ENCODE measurements at places on chromosomes 13 and 19.

GRCh38 chr19:55382013-55382412, 2.1 kb downstream of the TMEM238 start:
- no peak for DNase-seq

DNA sequence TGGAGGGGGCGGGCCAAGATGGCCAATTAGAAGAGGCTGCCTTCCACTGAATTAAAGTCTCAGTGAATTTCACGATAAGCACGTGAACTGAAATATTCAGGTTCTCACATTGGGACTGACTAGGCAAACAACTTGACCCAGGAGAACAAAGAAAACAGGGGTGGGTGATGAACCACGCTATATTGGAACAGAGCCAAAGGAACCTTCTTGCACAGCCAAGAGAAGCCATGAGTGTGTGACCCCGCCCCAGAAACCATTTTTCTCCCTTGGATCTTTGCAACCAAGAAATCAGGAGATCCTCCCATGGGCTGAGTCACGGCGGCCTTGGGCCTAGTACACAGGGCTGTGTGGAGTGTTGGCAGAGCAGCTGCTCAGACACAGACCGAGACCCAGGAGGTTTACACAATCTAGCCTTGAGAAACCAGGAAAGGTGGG, 36.8 kb downstream of the ERICH4 start:
- peak; percentile 30 for DNase-seq

GRCh38 chr13:39410964-39411363, 192.0 kb downstream of the LHFPL6 start:
- no peak for DNase-seq

- DNase-seq: peak; percentile 63
These were observed 12.3 kb upstream of the ZNF180 start for GRCh38 chr19:44512326-44513298.

DNA sequence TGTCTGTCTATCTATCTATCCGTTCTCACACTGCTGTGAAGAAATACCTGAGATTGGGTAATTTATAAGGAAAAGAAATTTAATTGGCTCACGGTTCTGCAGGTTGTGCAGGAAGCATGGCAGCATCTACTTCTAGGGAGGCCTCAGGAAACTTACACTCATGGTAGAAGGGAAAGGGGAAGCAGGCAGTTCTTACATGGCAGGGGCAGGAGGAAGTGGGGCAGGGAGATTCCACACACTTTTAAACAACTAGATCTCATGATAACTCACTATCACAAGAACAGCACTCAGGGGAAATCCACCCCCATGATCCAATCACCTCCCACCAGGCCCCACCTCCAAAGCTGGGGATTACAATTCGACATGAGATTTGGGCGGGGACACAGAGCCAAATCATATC, 105.3 kb downstream of the SLC10A2 start:
- DNase-seq: no peak

DNA sequence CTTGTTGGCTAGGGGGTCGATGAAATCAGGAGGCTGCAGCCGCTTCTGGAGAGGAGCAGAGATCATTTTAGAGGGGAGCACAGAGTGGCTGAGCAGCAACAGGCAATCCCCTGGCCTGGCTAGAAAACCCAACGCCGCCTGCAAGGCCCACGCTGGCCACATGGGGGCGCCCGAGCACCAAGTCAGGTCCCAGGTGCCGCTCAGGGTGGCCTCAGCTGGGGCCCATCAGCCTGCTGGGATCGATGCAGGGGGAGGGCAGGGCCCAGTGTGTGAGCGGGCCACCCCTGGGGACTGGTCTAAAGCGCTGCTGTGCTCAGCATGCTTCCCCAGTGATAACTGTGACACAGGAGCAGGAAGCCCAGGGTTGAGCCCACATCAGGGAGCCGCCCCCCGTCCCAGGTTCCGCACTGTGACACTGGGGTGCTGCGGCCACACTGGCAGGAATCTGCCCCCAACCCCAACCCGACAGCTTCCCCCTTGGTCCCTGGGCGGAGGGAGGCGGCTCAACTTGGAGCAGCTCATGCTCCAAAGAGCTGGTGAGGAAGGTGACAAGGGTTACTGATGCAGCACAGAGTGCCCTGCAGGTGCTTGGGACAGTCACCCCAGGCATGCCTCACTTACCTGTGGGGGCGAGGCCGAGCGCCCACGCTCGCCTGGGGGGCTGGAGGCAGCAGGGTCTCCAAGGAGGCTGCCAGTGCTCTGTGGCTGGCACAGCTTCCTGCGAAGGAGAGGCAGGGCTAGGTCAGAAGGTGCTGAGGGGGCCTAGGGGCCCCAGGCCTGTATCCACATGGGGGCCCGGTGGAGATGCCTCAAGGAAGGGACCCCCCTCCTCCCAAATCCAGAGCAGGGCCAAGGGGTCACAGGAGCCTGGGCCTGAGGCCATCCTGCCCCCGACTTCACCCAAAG, 13.3 kb upstream of the ISYNA1 start:
- peak; percentile 57 for DNase-seq

DNA sequence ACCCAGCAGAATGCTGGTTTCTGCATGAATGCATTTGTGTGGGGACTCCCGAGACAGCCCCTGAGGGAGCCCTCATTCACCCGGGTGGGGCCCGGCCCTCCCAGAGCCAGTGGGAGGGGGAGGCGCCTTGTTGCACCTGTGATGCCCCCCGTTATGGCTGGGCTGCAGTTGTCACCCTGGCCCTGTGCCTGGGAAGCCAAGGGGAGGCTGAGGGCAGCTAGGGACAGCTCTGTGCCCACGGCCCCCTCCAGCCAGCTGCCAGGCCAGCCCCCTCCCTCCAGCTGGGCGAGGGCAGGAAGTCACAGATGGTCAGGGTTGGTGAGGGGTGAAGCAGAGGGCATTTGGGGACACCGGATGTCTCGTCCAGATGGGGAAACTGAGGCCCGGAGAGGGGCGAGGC, 26.1 kb downstream of the NFIC start:
- no peak for DNase-seq

DNA sequence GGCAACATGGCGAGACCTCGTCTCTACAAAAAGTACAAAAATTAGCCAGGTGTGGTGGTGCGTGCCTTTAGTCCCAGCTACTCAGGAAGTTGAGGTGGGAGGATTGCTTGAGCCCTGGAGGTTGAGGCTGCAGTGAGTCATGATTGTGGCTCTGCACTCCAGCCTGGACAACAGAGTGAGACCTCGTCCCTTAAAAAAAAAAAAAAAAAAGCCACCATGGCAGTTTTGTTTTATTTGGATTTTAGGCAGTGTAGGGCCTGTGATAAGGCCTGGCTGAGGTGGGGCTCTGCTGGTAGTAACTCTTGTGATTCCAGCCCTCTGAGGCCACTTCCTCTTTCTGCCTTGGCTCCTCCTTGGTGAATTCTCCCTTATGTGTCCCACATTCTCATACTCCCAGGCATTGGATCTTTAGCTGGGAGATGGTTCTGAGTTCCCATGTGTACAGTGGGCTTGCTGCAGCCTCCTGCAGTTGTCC, 39.2 kb downstream of the GATAD2A start:
- DNase-seq: peak; percentile 77

- DNase-seq: no peak
These were observed 117.8 kb downstream of the IRS2 start for GRCh38 chr13:109668433-109669233.

DNA sequence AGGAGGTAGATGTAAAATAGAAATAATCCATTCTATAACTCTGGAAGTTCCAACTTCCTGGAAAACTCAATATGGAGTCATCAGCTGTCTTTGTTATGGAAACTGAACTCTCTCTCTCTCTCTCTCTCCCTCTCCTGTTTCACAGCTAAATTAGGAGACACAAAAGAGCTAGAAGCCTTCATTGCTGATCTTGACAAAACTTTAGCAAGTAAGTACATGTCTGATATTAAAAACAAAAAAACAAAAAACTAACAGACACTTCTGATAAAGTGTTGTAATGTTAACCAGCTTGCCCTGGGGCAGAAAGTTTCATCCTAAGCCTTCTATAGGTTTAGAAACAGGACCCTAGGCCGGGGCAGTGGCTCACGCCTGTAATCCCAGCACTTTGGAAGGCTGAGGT, 11.3 kb downstream of the RGCC start:
- no peak for DNase-seq

- DNase-seq: peak; percentile 48
These were observed 3.0 kb downstream of the SIGLEC9 start for GRCh38 chr19:51127755-51128154.

DNA sequence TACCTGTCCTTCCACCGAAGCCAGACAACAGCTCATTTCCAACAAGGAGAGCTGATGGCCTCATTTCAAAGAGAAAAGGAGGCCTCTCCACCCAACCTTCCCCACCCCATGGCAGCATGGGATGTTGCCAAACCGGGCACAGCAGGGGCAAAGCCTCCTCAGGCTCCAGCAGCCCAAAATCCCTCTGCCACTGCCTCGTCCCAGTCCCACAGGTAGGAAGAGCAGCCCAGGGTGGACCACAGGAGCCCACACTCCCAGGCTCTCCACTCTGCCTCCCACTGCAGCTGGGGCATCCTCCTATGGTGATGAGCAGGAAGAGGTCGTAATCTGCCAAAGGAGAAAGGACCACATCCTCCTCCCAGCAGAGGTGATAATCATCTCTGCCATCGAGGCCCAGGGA, 50.9 kb downstream of the PEPD start:
- no peak for DNase-seq

GRCh38 chr13:33015791-33016323, 366 bp upstream of the KL start:
- no peak for DNase-seq

- DNase-seq: no peak
These were observed 31.7 kb downstream of the ACTL9 start for GRCh38 chr19:8666814-8667405.

DNA sequence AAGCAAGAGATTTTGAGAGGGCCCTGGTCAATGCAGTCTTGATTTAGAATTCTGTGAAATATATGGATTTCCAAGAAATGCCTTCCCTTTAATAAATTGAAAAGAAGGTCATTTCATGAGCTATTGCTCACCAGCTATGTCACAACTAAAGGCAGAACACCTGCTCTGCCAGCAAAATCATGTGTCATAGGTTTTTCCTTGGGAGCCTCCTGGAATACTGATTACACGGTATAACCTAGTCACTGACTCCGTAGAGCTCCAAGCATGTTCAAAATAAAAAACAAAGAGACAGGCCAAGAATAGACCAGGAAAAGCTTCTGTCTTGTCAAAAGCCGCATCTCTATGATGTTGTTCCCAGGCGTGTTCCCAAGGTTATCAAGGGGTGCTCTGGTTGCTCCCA, 45.5 kb downstream of the HSPH1 start:
- DNase-seq: no peak

DNA sequence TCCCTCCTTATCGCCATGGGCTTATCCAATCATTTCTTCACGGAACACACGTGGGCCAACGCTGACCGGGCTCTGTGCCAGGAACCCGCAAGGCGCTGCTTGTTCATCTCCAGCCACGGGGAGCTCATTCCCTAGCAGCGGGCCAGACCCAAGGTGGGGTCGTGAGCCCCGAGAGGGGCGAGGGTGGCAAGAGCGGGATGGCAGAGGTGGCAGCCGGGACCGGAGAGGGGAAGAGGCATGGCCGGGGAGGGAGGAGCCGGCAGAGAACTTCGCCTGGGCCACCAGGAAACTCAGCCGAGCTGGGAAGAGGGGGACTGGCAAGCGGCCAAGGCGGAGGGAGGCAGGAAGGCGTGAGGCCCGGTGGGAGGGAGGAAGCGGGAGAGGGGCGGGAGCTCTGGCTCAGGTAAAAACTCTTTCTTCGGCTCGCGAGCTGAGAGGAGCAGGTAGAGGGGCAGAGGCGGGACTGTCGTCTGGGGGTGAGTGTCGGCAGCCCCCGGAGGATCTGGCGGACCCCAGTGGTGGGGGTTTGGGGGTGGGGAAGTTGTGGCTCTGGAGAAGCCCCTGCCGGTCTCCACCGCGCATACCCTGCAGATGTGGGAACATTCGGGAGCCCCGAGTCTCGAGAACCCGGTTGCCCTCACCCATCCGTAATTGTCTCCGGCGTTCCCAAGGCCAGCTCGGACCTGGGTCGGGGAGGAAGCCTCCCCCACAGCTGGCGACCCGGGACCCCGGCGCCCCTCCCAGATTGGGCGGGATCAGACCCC, at the start of gene B3GNT3:
Gene B3GNT3, plus strand, starts transcription at position 408 of the 764 bp plus-strand sequence. CDS start 12,670 bp downstream, outside the sequence.
- DNase-seq: peak; percentile 44

DNA sequence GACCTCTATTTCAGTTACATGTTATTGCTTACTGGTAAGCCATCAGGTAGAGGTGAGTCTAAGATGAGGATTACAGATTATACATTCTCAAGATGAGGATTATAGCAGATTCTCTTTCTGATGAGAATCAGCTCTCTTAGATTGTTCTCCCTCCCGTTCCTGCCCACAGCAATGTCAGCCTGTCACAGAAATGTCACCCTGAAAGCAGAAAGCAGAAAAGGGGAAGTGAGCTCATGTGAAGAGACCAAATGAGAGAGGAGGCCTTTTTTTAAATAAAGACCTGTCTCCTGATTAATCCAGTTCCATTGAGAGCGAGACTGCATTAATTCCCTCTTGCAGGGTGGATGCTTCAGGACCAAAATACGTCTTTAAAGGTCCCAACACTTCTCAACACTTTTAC, 445.6 kb downstream of the KCTD12 start:
- DNase-seq: no peak

DNA sequence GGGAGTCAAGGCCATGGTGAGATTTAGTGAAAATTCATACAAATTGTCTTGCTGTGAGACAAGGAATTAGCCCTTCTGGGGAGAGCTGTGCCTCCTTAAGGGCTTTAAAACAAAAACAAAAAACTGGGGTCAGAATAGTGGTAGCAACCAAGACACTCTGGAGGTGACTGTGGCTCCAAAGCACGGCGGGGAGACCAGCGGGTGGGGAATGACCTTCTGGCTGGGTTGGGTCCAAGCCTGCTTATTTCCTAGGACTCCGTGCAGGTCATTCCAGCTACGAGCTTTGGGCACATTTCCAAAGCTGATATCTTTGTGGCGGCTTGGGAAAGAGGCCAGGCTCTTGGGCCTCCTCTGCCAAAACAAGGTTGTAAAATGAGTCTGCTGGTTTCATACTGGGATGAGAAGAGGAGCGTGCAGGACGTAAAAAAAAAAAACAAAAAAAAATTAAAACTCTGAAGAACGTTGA, 348.3 kb downstream of the UQCRFS1 start:
- DNase-seq: no peak

DNA sequence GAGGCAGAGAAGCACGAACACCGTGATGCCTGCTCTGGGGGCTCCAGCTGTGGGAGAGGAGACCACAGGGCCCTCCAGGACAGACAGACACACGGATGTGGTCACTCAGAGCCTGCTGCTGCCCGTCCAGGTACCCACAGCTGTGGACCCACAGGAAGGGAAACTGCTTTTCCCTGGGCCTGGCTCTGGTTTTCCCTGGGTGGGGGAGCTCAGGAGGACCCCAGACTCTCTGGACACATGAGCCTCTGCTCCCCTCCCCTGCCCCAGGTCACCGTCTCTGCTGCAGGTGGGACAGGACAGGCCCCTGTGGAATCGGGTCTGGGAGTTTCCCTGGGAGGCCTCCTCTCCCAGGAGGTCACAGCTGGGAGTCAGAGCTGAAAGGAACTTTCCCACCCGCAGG, 7.3 kb downstream of the LILRA4 start:
- DNase-seq: no peak

- DNase-seq: no peak
These were observed 24.7 kb upstream of the EIF3G start for GRCh38 chr19:10144361-10144760.

DNA sequence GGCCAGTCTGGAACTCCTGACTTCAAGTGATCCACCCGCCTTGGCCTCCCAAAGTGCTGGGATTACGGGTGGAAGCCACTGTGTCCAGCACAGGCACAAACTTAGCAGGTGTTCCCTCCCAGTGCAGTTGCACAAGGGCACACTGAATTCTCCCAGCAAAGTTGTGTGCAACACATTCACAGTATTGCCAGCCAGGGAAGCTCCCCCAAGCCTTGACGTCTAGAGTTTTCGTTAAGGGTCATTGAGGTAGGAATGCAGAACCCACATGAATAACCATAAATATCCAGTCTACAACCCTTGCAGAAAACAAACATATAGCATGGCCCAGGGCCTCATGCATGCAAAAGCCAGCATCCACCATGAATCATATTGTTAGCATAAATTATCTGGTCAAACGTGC, 3.3 kb upstream of the AURKC start:
- no peak for DNase-seq

Measured in RPMI7951 (cell line).